ENCODE measurements at places on chromosomes 5 and 9. TPM values are rescaled to one million over a fixed set of nuclear protein-coding genes. Genes with fewer than 3 reads are reported as not detected.
A peak's percentile ranks its signal among the peaks of the same experiment; 100 is the strongest.

DNA sequence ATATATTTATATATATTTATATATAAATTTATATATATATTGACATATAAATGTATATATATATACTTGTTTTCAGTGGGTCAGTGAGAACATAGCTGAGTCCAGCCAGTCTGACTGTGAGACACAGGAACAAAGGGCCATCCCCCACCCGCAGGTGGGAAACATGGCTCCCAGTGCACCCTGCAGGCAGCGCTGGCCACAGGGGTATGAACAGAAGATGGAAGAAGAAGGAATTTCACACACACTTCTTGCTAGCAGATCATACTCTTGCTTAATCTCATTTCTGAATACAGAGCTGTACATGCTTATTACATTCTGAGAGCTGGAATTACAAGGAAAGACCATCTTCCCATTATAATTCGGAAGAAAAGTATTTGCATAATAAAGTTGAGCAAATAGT, 595.4 kb downstream of the IRX1 start:
- DNase-seq = peak; percentile 3

GRCh38 chr5:109192027-109192426, 217.7 kb downstream of the PJA2 start:
- DNase-seq = no peak

- no peak for DNase-seq
Measured at GRCh38 chr5:98403131-98403530, 370.3 kb upstream of the RGMB start.

The OR2K2 gene
- not detected for total RNA-seq

The FAXDC2 gene
- total RNA-seq = 2.6 TPM
